ENCODE measurements at places on chromosomes 16 and 17.

DNA sequence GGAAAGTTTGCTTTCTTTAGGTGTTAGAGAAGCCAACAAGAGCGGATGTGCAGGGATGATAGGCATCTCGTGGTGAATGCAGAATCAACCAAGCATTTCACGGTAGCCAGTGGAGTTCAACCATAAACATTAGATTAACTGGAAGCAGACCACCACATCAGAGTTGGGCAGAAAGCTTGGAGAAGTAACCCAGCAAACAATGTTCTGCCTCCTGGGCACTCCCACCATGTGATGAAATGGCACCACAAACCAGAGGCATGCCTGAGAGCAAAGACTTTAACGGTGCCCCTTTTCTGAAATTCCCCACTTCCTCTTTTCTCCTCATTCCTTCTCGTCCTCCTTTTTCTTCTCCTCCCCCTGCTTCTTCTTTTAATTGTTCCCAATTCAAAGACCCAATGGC, 193.5 kb upstream of the ANKFN1 start:
- DNase-seq: no peak

- DNase-seq: no peak
Measured at GRCh38 chr16:78405040-78405439, 305.6 kb downstream of the WWOX start.

GRCh38 chr16:66278111-66278531, 88.4 kb upstream of the CDH5 start:
- DNase-seq: no peak

DNA sequence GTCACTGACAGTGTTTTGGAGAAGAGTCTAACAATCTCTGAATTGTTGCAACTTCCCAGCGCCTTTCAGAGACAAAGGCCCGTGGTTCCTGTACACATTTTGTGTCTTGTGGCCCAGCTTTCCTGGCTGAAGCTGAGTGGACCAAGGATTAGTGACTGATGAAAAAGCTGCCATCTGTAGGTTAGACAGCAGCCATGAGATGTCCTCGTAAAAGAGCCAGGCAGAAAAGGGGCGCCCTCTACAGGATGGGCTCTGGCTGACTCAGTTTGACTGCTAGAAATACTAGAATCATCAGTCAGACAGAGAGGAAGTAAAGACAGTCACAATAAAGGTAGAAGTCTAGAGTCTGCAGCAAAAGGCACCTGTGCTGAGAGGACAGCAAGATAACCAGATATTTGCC, 26.5 kb upstream of the NF1 start:
- peak; percentile 23 for DNase-seq

GRCh38 chr17:67224736-67225135, 20.3 kb downstream of the HELZ start:
- no peak for DNase-seq

DNA sequence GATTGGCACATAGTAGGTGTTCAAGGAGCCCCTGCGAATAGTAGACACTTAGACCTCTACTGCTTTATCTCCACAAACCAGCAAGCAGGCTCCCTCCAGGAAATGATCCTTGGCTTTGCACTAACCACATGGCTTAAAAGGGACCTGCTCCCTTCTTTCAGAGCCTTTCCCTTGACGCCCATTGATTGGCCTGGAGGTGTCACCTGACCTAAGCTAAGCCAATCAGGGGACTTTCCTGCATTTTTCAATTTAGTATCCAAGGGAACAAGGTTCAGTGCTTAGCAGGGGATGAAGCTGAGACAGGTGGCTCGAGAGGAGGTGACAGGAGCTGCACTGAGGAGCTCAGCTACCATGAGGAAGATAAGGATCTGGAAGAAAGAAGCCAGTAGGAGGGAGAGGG, 52.8 kb downstream of the CLEC19A start:
- DNase-seq: no peak

DNA sequence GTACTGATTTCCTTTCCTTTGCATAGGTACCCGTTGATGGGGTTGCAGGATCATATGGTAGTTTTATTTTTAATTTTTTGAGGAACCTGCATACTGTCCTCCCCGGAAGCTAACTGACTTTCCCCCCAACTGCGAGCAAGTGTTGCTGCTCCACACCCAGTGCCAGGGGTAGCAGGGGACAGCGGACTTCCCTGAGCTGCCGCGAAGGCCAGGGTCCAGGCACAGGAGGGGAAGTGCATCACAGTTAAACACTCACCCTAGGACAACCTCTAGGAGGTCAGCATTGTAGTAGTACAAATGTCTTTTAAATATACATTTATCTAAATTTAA, 201.7 kb downstream of the NPIPB11 start:
- DNase-seq: no peak

GRCh38 chr16:86761111-86762031, 183.0 kb downstream of the FOXL1 start:
- DNase-seq: no peak

DNA sequence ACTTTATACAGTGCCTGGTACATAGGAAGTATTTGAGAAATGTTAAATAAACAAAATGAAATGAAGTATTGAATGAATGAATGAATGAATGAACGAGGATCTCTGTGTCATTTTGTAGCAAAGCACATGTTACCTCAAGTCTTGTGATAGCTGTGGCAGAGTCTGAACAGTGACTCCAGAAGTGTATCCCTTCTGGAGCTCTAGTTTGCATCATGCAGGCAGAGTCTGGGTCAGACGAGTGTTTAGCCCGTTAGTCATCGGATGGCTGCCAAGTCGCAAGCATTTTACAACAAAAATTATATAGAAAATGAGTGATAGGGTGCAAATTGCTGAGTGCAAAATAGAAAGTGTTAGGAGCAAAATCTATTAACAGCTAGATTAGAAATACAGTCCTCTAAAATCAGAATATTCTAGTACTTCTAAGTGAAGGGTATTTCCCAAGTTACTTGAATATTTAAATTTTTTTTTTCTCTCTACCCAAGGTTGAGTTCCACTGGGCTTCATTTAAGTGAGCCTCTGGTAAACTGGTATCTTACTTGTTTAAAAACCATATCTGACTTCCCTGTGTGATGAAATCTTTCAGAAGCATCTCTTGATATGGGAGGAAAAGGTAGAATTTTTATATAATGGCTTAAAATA, 113.3 kb downstream of the FTO start:
- no peak for DNase-seq

DNA sequence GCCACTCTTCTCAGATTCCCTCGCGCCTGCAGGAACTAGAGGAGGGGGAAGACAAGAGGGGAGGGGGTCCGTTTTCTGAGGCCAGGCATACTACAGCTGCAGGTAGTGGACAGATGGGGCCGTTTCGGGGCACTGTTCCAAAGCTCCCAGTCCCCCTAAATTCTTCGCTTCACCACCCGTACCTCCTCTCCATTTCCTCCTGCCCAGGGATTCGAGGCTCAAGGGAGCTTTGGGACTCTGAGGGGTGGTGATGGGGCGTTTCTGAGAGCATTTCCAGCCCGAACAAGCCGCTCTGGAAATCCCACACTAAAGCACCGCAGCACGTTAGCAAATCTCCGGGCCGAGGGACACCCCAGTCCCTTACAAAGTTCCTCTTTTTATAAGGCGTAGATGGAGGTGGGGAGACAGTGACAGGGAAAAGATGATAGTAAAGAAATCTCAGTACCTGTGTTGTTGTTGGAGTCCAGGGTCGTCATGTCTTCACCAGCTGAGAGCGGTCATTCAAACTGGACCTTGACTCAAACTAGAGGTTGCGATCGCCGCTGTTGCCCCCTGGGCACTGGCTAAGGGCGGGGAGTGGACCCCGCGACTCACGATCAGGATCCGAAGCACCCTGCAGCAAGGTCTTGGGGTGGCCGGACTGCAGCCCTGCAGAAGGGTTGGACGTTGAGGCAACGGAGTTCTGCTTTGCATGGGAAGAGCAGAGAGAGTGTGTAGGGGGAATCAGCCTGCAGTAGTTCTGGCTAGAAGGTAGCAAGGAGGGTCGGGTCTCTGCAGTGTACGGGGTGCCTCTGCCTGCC, 570 bp downstream of the NR1D1 start:
- no peak for DNase-seq

DNA sequence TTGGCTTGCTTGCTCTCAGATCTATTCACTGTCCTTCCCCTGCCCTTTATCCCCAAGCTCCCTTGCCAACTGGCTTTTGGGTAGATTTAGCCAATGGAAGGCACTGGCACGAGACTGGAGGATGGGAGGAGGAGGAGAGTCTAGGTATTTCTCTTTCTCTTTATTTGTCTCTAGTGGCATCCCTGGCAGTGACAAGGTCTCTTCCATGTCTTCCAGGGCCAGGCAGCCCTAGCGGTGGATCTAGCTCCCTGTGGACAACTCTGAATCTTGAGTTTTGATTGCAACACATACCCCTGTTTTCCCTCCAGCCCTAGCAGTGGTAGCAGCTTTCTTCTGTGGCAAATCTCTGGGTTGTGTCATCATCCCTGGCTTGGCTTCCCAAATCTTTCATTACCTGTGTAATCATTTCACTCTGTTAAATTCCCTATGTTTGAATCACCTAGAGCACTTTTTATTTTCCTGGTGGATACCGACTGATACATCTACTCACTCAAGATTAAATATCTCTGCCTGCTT, 171.1 kb upstream of the IRX6 start:
- no peak for DNase-seq

GRCh38 chr16:11793840-11794239, 3.2 kb downstream of the ZC3H7A start:
- no peak for DNase-seq

GRCh38 chr17:37673386-37673785, 30.1 kb upstream of the DDX52 start:
- DNase-seq: no peak

DNA sequence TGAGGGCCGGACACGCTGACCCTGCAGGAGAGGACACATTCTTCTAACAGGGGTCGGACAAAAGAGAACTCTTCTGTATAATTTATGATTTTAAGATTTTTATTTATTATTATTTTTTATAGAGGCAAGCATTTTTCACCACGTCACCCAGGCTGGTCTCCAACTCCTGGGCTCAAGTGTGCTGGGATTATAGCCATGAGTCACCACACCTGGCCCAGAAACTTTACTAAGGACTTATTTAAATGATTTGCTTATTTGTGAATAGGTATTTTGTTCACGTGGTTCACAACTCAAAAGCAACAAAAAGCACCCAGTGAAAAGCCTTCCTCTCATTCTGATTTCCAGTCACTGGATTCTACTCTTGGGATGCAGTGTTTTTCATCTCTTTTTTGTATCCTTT, 2.3 kb upstream of the SERPINF1 start:
- no peak for DNase-seq

DNA sequence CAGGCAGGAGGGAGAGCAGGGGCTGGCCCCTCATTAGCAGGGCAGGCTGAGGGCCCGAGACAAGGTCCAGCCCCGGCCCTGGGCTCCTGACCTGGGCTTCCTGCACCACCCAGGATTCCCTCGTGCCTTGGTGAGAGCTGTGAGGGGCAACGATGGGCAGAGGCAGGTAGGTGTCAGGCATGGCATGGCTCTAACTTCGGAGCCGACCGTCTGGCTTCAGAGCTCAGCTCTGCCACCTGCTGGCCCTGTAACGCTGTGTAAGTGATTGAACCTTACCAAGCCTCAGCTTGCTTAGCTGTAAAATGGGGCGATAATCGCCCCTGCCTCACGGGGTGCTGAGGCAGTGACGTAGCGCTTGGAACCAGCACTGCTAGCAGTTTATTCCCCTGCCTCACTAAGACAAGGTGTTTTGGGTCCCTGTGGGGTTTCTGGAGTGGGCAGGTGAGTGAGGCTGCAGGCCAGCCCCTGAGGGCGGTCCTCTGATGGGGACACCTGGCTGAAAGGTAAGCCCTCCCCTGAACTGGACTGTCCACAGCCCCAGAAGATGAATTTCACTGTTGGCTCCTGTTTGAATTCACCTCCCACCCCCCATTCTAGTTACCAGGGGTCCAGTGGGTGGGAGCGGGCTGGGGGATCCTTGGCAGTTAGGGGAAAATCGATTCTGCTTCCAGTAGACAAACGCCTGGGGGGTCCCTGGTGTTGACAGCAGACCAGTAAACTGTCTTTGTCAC, 184.8 kb upstream of the GSE1 start:
- DNase-seq: peak; percentile 61

DNA sequence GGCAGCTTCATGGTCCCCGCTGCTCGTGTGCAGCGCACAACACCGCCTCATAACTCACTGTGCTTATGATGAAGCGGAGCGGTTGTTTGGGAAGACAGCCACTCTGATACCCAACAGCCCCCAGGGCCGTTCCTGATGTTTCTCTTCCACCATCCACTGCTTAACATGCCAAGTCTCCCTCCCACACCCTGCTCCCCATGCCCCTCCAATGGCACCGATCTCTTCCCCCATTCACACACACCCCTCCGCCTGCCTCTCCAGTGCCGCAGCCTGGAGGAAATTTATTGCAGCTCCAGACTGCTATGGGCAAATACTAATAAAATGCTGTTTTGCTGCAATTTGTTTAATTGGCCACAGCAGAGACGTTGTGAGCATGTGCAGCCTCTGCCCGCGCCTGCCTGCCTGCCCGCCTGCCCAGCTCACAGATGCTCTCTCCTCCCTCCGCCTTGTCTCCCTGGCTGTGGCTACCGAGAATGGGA, 80.3 kb upstream of the LHX1 start:
- no peak for DNase-seq

DNA sequence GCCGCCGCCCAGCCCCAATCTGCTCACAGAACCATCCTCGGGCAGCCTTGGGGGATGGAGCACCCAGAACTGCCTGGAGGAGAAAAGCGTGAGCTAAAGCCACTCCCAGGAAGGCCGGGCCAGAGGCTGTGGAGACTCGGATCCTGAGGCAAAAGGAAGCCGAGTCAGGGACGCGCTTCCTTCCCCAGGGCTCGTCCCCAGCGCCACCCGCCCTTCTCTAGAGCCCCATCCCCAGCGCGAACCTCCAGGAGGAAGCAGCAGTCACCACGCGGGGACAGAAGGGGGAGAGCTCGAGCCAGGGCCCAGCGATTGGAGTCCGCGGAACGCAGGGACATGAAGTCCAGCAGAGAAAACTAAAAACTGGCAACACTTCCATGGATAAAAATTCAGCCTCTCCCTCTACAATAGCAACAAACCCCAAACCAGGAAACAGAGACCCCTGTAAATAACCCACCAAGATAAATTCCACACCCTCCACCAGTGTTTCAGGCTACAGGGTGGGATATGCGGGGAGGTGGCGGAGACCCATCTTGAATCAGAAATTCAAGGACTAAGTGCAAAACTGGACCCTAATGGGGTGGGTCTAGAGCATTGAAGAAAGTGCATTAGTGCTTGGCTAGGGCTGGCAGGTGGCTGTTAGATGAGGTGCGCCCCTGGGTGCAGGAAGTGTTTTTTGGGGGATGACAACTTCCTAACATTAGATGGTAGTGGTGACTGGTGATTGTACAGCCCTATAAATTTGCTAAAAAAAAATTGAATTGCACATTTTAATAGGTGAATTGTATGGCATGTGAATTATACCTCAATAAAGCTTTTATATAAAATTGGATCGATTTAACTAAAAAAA, 116.1 kb upstream of the METRNL start:
- peak; percentile 35 for DNase-seq
